ENCODE measurements at places on chromosomes 4 and X.

GRCh38 chrX:56793521-56794320, 64.7 kb downstream of the NBDY start:
- DNase-seq: no peak

GRCh38 chr4:153064571-153064970, 128.4 kb downstream of the FHDC1 start:
- no peak for DNase-seq

DNA sequence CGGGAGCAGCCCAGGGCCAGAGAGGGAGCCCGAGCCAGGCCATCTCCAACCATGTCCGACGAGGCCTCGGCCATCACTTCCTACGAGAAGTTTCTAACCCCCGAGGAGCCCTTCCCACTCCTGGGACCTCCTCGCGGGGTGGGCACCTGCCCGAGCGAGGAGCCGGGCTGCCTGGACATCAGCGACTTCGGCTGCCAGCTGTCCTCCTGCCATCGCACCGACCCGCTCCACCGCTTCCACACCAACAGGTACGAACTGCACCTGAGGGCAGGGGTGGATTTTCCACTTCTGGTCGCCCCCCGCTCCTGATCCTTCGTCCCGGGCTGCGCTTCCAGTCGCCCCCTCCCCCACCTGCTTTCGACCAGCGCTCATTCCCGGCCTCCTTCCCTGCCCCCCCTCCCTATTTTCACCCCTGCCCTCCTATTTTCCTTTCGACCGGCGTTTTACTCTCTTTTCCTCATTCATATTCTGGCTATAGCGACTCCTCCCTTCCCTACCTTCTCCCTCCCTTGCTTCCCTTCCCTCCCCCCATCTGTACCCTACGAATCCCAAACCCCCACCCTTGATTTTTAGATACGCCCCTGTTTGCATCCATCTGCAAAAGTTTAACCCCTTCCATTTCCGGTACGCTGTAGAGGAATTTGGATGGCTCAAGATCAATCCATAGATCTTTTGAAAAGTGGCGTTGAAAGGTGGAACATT, 633 bp downstream of the FAM199X start:
- no peak for DNase-seq

DNA sequence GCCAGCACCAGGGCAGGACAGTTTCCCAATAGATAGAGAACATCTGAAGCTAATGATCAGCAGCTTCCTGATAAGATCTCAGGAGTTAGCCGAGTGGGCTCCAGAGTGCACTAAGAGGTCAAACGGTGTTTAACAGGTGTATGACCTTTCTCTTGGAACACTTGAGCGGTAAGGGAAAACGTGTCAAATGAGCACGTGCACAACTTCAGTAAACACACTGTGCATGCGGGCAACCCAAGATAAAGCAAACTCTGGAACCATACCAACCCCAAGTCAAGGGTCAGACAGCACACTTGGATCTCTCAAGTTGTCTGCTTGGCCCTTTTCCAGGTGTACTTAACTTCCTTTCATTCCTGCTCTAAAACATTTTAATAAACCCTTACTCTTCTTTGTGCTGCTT, 1941.5 kb upstream of the PCDH10 start:
- no peak for DNase-seq

DNA sequence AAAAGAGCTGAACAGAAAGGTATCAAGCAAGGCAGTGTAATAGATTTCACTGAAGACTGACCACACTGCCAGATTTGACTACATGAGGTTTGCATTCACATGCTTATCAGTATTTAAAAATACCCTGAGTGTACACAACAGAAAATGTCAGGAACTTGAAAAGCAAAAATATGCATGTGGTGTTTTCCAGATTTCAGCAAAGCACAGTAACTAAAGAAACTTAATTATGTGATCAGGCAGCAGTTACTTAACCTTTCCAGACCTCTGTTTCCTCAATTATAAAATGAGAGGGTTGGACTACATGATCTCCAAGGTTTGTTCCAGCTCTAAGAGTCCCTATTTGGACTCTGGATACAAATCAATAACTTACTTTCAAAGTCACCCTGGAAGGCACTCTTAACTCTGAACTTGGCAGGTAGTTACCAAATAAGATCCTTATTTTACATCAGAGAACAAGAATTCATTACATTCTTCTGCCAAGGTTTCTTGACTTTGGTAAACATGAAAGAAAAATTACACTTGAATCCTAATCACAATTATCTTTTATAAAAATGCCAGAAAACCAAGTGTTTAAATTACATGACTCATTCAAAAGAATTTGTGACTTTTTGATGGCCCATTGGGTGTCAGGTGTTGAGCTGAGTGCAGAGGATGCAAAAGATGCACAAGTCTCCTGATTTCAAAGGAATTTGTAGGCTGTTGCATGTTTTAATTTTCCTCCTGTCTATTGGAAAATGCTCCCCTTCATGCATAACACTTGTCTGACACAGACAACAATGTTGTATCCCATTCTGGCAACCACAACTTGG, 241.6 kb downstream of the MGST2 start:
- no peak for DNase-seq

DNA sequence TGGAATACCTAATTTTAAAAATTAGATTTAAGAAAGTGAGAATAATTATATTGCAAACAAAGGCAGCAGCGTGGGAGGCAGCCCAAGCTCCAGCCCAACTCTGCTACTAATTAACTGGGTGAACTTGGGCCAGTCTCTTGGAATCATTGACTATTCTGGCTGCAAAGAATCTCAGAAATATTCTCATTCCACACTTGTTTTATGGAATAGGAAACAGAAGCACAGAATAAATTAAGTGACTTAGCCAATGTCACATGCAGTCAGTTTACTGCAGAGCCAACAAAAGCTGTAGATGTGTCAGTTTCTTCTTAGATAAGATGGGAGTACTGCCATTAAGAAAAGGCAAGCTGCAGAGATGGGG, 132.6 kb upstream of the FAM9B start:
- DNase-seq: no peak

All from CD4-positive, alpha-beta T cell treated with Interleukin-12 subunit alpha and Interleukin-12 subunit beta, for 1 hour (primary cell).